ENCODE measurements at places on chromosomes 5 and 9. TPM values are rescaled to one million over a fixed set of nuclear protein-coding genes. Genes with fewer than 3 reads are reported as not detected.

Gene CAMK2A
- not detected for total RNA-seq

Gene HMGCR
- total RNA-seq = 178 TPM

Gene TPPP
- 1.6 TPM for total RNA-seq

Gene FABP6
- total RNA-seq = 0.69 TPM

Gene ZNF462
- total RNA-seq = not detected

Gene FGF1
- total RNA-seq = not detected

Gene GPR151
- total RNA-seq = not detected

Gene SLC45A2
- total RNA-seq = not detected

Gene SOX30
- total RNA-seq = not detected

Gene LCN1
- total RNA-seq = not detected

Gene FOXD4L4
- 0.14 TPM for total RNA-seq

Gene KCNMB1
- not detected for total RNA-seq

Gene GPBP1
- total RNA-seq = 69.0 TPM

Gene SPINK13
- total RNA-seq = not detected

Gene TMC1
- total RNA-seq = not detected

Gene STKLD1
- 0.93 TPM for total RNA-seq

Gene TMEM215
- total RNA-seq = not detected

Gene TBC1D13
- 9.5 TPM for total RNA-seq

Gene CA9
- 26.8 TPM for total RNA-seq

Gene ACOT12
- 0.26 TPM for total RNA-seq

Gene IGFBPL1
- not detected for total RNA-seq

Gene SELENOP
- total RNA-seq = not detected

Gene POLR3G
- total RNA-seq = 32.9 TPM
